Activated CD8-positive, alpha-beta memory T cell treated with anti-CD3 and anti-CD28 coated beads for 48 hours (primary cell): ENCODE measurements at places on chromosomes 1 and 21.
A peak's percentile ranks its signal among the peaks of the same experiment; 100 is the strongest.

- DNase-seq = no peak
These were observed 24.0 kb upstream of the SLC30A10 start for GRCh38 chr1:219952361-219952760.

GRCh38 chr1:39272798-39273469 is 68.4 kb downstream of the MACF1 start:
- no peak for DNase-seq

GRCh38 chr1:20446796-20447195 is 39.2 kb downstream of the CAMK2N1 start:
- no peak for DNase-seq

DNA sequence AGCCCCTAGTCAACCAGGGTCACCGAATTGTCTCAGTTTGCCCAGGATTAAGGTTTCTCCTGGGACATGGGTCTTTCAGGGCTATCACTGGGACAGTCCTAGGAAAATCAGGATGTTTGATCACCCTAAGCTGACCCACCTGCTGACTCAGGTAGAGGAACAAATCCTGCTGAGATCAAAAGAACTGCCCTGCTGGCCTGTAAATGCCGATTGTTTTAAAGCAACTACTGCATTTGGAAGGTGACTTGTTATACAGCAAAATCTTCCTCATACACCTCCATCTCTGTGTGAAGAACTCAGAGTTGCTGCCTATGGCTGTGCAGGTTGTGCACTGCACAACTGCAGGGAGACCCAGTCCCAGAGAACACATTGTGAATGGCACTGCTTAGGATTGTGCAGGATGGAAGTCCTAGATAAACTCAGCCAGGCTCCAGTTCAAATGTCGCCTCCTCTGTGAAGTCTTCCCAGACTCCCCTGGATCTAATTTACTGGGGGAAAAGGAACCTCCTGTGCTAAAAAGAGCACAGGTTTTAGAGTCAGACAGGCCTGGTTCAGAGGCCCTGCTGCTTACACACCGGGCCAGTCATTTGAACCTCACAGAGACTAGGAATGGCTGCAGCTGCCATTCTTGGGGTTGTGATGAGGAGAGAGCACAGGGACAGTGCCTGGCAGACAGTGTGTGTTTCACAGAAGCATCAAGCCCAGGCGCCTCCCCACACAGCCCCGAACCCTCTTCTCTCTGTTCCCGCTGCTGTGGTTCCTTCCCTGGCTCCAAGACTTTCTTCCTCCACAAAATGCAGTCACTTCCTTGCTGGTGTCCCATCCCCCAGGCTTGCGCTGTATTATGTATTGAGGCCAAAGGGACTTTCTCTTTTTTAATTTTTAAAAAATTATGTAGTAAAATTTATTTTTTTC is 23.2 kb upstream of the LRP8 start:
- no peak for DNase-seq

DNA sequence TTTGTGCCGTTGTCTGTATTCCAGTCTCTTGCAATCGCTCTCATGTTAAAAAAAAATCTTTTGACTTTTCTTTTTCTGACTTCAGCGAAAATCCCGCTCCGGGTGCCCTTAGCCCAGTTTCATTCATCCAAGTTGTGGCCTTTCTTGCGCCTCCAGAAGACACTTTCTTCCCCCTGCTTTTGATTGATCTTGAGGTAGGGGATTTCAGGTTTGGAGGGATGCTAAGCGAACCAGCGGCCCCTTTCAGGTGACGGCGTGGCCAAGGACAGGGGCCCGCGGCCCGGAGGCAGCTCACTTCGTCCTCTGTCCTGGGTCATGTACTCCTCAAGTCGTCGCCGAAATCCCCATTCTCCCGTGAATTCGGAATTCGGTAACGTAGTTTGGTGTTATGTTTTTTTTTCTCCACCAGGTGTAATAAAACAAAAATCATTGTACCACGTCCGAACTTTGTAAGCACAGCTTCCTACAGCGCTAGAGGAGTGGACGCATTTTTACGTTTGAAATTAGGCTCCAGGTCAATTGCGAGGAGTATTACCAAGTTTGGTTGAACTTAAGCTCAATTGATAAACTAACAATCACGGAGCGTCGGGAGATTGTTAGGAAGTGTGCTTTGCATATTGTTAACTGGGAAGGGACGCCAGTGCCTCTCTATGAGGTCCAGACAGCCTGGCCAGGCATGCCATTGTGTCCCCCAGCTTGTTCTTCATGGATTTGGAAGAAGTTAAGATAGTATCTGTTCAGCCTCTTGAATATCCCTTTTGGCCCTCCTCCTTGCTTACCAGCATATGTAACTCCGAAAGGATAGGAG is 1.1 kb downstream of the MRPS6 start:
- no peak for DNase-seq

DNA sequence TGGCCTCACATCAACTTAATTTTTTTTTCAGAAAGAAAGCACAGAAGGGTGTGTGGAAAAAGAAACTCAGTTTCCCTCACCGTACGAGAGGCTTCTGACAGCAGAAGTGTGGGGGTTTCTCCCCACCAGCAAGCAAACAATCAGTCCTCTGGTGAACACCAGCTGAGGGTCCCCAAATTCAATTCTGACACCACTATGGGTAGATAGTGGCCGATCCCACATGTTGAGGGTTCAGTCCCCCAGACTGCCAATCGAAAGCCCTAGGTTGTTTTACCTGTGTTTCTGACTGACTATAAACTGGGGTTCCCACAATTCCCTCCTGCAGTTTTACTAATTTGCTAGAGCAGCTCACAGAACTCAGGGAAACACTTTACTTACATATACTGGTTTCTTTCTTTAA is 2.1 kb downstream of the IFI6 start:
- DNase-seq = no peak

DNA sequence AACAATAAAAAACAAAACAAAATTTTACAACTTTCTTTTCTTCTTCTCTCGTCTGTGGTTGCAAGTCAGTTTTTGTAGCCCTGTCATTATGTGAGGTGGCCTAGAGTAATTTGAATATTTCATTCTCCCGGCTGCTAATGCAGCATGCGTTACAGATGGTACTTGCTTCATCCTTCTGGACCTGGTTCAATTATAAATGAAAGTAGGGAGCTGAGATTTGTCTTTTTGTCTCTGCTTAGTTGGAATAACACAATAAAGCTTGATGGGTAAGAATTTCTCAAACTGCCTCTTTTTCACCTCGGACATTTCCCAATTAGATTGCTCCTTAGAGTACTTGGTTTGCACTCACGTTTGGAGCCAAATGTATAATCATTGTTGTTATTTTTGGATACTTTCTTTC is 201.6 kb downstream of the PBX1 start:
- DNase-seq = no peak

DNA sequence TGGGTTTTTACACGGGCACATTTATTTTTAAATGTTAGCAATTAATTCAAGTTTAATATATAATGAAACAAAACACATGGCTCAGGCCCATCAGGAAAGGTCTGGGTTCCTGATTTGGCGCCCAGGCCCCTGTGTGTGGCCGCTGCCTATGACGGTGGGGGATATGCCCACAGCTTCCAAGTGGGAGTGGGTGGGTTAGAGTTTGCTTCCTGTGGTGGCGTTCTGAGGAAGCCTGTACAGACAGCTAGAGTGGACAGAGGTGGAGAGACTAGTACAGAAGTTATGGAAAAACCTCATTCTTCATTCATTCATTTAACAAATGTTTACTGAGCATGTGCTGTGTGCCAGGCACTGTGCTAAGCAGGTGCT is 22.4 kb upstream of the EPS8L3 start:
- DNase-seq = no peak

DNA sequence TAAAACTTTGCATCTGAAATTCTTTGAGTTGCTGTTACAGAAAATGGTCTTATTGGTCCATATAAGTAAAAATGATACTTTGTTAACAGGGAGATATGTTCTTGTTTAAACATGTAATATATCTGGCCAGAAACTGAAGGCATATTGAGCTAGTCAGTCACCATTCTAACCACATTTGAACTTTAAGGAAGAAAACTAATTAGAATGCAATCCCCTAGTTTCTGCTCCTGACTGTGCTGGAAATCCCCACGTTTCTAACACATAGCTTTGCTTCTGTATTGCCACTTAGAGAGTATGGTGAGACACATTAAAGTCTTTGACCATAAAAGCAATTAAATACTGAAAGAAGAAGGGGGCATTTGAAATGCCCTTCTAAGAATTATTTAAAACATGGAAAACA is 32.1 kb upstream of the HIVEP3 start:
- DNase-seq = no peak

DNA sequence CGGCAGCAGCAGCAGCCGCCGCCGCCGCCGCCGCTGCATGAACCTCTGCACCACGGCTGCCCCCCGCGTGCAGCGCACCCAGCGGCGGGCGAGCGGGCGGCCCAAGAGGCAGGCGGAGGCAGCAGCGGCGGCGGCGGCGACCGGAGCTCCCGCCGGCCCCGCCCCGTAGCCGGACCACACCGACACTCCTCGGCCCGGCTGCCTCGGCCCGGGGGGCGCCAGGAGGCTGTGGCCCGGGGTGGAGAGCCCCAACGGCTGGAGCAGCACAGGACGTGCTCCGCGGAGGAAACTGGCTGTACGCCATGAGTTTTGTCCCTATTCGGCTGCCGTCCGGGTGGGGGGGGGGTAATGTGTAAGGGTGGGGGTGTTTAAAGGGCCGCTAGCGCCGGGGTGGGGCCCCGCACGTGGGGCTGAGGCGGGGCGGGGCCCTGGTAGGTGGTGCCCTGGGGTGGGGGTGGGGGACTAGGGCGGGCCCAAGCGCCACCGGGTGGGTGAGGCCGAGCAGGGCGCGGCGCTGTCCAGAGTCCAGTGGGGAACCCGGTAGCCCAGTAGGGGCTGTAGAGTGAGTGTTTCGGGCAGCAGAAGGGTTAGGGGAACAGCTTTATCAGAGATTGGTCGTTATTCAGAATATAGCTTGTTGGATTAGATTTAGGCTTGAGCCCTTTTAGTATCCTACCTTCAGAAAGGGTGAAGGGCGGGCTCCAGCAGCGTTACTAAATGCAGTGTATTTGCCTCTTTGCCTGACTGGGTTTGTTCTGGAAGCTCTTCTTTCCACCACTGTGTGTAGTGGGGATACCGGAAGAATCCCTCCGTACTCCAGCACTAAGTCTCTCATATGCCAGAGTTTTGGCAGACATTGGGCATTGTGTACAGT is at the start of gene FAM78B:
Gene FAM78B (minus strand): TSS at position 304 of the 874 bp plus-strand sequence. CDS start 753 bp downstream, outside the sequence.
- DNase-seq = peak; percentile 23

DNA sequence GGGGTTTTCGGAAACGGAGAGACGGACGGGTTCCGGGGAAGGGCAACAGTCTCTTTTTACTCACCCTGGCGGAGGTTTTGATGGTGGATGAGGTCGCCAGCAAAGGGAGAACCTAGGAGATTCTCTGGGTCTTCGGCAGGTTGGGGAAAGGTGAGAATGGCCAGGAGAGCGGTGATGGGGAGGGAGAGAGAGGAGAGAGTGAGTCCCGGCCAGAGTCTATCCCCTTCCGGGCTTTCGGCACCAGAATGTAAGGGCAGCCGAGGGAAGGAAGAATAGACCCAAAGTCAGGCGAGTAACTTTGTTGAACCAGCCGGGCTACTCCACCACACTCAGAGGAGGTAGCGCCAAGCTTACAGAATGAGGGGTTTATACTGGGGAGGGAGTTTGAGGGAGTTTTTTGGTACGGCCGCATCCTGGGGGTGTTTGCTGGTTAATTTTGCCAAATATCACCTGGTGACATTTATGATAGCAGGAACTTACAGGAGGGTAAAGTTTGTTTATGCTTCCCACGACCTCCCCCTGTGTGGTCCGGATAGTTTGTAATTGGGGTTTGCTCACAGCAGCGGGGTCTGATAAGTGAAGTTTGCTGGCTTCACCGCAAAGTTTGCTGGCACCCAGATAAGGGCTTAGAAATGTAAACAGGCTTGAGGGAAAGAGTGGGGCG is 141.1 kb upstream of the ETV3 start:
- DNase-seq = no peak

- no peak for DNase-seq
These were observed 1.4 kb downstream of the ZNF697 start for GRCh38 chr1:119646521-119647227.

- DNase-seq = no peak
These were observed 126.9 kb upstream of the DUSP10 start for GRCh38 chr1:221868593-221869303.

DNA sequence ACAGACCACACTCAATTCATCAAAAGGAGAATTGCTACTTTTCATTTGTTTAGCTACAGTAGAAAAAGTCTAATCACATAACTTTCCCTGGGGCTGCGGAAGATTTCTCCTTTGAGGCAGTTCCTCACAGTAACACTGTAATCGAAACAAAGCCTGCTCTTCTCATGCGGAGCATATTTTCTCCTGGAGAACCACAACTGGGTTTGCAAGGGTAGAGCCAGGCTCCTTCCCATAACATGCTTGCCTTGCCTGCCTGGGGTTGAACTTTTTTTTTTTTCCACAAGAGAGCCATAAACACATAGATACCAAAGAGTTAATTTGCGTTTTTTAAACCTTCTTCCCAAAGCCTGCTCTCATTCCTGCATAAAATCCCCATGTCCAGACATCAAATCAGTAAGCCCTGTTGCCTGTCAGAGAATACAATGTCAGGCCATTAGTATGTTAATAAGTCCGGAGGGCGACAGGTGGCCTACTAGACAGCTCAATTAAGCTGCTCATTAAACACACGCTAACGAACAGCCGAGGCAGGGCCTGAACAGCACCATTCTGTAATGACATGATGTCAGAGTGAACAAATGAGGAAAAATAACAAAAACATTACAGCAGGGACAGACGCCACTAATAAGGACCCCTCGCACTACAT is 107.1 kb upstream of the OLIG2 start:
- DNase-seq = no peak

DNA sequence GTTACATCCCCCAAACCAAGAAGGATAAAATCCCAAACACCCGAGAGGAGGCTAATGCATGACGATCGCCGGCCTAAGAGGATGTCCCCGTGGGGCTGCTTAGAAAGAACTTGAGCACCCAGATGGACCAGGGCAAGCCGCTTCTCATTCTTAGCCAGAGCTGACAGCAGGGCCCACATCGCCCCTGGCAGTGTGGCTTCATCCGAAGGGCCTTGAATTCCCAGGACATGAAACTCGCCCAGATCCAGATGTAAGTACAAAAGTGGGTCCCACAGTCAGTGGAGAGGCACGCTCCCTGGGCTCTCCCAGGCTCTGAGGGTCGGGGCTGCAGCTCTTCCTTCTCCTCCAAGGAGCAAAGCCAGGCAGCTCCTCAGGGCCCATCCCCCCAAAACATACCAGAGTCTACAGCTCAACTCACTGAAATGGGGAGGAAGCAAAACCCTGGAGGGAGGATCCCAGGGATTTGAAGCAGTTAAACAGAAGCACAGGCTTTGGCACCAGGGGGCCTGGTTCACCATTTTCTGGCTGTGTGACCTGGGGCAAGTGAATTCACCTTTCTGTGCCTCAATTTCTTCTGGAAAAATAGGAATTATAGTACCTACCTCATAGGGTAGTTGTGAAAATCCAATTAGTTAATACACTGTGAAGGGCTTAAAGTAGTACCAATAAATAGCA is 85.6 kb downstream of the MAN1C1 start:
- no peak for DNase-seq
